Naive thymus-derived CD8-positive, alpha-beta T cell (primary cell): ENCODE measurements at places on chromosomes 12 and 14. TPM values are rescaled to one million over a fixed set of nuclear protein-coding genes. Genes with fewer than 3 reads are reported as not detected.

DNA sequence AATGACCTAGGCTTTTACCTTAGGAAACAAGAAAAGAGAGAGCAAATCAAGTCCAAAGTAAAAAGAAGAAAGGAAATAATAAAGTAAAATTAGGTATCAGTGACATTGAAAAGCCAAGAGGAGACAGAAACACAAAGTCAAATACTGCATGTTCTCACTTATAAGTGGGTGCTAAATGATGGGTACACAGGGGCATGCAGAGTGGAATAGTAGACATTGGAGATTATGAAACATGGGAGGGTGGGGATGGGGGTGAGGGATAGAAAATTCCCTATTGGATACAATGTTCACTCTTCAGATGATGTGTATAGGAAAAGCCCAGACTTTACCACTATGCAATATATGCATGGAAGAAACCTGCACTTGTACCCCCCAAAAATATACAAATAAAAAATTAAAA is 35.1 kb upstream of the CLMN start:
- no peak overlapping the region for H3K27ac ChIP-seq
- peaks cover 17% of the 10 kb centered on the region for H3K27me3 ChIP-seq
- no peak overlapping the region for H3K4me3 ChIP-seq
- no peaks in the 10 kb centered on the region for H3K36me3 ChIP-seq

DNA sequence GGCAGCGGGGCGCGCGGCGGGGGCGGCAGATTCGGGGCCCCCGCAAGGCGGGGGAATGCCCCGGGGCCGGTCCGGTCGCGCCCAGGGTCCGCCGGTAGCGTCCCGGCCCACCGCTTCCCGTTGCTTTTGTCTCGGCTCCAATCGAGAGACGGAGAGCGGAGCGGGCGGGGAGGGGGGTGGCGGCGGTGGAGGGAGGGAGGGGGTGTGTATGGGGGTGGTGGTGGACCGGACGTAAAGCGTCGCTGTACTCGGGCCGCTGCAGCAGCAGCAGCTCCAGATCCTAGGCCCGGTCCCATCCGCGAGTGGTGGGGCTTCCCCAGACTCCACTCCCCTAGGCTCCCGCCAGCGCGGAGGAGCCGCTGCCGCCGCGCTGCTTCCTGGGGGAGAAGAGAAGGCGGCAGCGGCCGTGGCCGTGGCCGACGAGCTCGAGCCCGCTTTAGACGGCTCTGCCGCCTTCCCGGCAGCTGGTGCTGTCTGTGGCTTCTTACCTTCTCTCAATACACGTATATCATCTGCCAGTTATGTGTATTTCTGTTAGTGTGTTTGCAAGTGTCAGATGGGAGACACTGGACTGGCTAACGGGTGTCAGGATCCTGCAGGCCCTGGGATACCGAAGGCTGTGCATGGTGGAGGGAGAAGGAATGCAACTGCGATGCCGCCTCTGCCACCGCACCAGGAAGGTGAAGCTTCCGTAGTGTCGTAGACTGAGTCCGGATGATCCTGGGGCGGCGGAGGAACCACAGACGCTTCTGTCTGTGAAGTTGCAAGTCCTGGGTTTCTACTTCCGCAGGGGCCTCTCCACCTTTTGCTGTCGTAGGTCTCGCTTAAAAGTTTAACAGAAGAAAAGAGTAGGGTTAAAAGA is 508 bp downstream of the CNOT2 start:
- peak overlapping the region; percentile 100 for H3K27ac ChIP-seq
- peak; percentile 74 for DNase-seq
- peaks cover 65% of the 10 kb centered on the region for H3K4me1 ChIP-seq
- H3K27me3 ChIP-seq = no peaks in the 10 kb centered on the region
- peaks cover 11% of the 10 kb centered on the region for H3K36me3 ChIP-seq

ETFBKMT gene
- total RNA-seq = 1.9 TPM

- H3K4me1 ChIP-seq = no peaks in the 10 kb centered on the region
- no peak overlapping the region for H3K4me3 ChIP-seq
- peaks cover 43% of the 10 kb centered on the region for H3K36me3 ChIP-seq
- no peak for DNase-seq
Measured at GRCh38 chr12:39571351-39571750, 48.3 kb downstream of the ABCD2 start.

STON2 gene
- not detected for total RNA-seq

NPFF gene
- not detected for total RNA-seq

- H3K4me1 ChIP-seq = peaks cover 2% of the 10 kb centered on the region
- no peak within 1 kb of the TSS for H3K27ac ChIP-seq
- no peak for DNase-seq
- no peak within 1 kb of the TSS for H3K4me3 ChIP-seq
- peaks cover 55% of the 10 kb centered on the region for H3K27me3 ChIP-seq
Measured at GRCh38 chr12:49950273-49951251, at the start of gene AQP2. Gene AQP2, plus strand, starts transcription at chr12:49950737. Its CDS starts 94 bp downstream, at chr12:49950831.

- no peak for DNase-seq
- H3K4me1 ChIP-seq = no peaks in the 10 kb centered on the region
- peaks cover under 1% of the 10 kb centered on the region for H3K27me3 ChIP-seq
Measured at GRCh38 chr14:75470238-75470797, 42.5 kb downstream of the JDP2 start.

- no peaks in the 10 kb centered on the region for H3K36me3 ChIP-seq
- no peaks in the 10 kb centered on the region for H3K4me1 ChIP-seq
- no peak for DNase-seq
- H3K27ac ChIP-seq = no peak overlapping the region
- peaks cover 8% of the 10 kb centered on the region for H3K27me3 ChIP-seq
Measured at GRCh38 chr14:93745603-93746273, 42.5 kb downstream of the PRIMA1 start.
